ENCODE measurements at places on chromosomes 5 and 9.

DNA sequence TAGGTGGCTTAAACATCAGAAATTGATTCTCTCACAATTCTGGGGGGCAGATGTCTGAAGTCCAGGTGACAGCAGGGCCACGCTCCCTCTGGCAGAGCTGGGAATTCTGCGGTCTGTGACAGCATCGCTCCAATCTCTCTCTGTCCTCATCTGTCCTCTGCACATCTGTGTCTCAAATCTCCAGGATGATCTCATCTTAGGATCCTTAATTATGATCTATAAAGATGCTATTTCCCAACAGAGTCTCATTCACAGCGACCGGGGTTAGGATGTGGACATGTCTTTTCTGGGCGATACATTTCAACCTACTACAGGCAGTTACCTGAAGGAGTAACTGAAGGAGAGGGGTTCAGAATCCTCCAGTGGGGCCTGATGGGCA lies 31.4 kb downstream of the ANKRD33B start:
- DNase-seq: peak; percentile 17

GRCh38 chr9:135508211-135508820 lies 7.8 kb downstream of the MRPS2 start:
- no peak for DNase-seq

- DNase-seq: no peak
Observed at GRCh38 chr5:164742025-164742424, 1236.6 kb downstream of the MAT2B start.

GRCh38 chr5:97628031-97628430 lies 445.0 kb upstream of the RIOK2 start:
- DNase-seq: no peak

DNA sequence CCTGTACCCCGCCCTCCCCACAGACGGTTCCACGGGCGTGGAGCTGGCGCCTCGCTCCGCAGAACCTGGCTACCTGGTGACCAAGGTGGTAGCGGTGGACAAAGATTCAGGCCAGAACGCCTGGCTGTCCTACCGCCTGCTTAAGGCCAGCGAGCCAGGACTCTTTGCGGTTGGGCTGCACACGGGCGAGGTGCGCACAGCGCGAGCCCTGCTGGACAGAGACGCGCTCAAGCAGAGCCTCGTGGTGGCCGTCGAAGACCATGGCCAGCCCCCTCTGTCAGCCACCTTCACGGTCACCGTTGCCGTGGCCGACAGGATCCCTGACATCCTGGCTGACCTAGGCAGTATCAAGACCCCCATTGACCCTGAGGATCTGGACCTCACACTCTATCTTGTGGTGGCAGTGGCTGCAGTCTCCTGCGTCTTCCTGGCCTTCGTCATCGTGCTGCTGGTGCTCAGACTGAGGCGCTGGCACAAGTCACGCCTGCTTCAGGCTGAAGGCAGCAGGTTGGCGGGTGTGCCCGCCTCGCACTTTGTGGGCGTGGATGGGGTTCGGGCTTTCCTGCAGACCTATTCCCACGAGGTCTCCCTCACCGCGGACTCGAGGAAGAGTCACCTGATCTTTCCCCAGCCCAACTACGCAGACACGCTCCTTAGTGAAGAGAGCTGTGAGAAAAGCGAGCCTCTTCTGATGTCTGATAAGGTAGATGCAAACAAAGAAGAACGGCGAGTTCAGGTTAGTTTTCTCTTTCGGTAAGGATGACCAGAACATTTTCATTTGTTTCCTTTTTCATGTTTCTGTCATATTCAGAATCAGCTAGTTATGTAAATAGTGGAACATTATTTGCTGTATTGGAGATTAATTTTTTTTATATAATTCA lies 2.3 kb downstream of the PCDHGA5 start:
- no peak for DNase-seq

DNA sequence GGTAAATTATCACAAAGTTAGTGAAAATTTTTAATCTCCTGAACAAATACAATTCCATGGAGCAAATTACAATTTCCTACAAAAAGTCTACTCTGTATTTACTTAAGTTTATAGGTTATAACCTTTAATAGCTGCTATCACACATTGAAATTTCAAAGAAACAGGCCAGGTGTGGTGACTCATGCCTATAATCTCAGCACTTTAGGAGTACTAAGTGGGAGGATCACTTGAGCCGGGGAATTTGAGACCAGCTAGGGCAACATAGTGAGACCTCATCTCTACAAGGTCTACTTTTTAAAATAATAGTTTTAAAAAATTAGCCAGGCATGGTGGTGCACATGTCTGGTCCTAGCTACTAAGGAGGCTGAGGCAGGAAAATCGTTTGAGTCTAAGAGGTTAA lies 50.3 kb downstream of the HINT1 start:
- no peak for DNase-seq

- DNase-seq: no peak
Observed at GRCh38 chr5:84680908-84681307, 296.2 kb upstream of the EDIL3 start.

- DNase-seq: no peak
Observed at GRCh38 chr5:37740331-37741066, 99.3 kb downstream of the GDNF start.

DNA sequence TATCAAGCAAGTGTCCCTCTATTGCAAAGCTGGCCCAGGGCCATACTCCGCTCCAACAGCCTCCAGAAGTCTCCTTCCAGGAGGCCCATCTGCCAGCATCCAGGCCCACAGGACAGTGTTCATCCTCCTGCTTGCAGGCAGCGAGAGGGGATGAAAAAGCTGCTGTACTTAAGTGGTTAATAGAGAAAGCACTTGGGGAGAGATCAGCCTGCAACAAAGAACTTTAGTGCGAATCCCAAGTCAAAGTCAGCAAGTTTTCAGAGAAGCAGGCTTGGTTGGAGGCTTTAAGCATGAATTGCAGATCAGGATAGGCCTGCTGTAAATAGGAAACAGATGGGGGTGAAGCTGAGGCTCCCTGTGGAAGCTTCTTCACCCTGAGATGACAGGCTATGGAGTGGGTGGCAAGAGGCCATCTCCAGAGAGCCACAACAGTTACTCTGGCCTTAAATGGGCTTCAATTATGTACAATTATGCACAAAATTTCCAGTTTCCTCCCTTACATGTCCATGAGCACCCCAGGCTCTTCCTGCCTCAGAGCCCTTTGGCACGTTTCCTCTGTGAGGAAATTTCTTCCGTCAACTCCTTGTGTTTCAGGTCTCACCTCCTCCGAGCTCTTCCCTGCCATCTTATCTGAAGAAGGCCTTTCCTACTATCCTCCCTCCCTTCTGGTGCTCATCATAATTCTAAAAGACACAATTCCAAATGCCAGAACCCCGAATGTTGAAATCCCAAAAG lies 98.0 kb upstream of the NR3C1 start:
- no peak for DNase-seq

DNA sequence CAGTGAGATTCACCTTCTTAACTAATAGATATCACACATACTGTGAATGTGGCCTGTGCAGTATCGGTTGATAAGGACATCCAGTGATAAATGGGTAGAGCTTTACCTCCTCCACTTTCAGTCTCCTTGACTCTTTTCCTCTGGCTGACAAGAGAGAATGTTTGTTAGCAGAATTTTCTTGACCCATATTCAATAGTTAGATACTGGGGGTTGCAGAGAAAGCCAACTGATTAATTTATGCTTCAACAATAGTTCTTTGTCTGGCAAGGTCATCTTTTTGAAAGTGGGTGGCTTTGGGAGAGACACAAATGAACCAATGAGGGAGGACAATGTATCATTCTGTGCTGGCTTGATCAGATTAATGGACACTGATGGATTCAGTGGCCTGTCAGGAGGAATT lies 30.3 kb downstream of the TTC23L start:
- DNase-seq: no peak

- no peak for DNase-seq
Observed at GRCh38 chr5:42874621-42875198, 63.0 kb upstream of the SELENOP start.

GRCh38 chr5:39941416-39941815 lies 516.6 kb upstream of the DAB2 start:
- DNase-seq: no peak

- DNase-seq: no peak
Observed at GRCh38 chr5:146633323-146633764, 117.4 kb upstream of the GPR151 start.

DNA sequence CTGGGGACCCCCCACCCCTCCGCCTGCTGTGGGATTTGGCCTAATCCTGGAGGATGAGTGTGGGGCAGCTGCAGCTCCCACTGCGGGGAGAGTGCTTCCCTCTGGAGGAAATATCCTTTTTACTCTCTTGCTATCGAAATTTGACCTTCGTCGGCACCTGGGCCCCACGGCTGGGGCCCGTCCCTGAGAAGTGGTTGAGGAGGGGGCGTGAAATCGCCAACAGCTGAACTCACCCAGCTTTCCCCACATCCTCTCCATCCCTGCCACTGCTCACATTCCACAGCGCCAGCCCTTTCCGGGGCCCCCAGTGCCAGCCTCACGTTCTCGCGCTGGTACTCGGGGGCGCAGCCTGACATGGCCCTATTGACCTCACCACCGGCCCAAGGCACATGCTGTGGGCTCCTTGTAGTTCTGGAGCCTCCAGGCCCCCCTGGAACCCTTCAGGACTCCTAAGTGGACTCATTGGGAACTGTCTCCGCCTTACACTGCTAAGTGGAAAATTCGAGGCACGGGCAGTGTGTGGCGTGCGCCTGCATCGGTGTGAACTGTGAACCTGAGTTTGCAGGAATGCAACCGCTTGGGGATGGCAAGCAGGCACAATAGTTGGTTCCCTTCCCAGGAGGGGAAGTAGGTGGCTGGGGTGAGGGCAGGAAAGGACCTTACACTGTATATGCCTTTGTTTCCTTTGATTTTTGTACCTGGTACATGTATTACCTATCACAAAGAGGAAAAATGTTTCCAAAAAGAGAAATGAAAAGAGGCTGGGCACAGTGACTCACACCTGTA lies 19.2 kb downstream of the FGFR4 start:
- no peak for DNase-seq

GRCh38 chr9:125564631-125565030 lies 142.4 kb downstream of the MAPKAP1 start:
- peak; percentile 41 for DNase-seq

DNA sequence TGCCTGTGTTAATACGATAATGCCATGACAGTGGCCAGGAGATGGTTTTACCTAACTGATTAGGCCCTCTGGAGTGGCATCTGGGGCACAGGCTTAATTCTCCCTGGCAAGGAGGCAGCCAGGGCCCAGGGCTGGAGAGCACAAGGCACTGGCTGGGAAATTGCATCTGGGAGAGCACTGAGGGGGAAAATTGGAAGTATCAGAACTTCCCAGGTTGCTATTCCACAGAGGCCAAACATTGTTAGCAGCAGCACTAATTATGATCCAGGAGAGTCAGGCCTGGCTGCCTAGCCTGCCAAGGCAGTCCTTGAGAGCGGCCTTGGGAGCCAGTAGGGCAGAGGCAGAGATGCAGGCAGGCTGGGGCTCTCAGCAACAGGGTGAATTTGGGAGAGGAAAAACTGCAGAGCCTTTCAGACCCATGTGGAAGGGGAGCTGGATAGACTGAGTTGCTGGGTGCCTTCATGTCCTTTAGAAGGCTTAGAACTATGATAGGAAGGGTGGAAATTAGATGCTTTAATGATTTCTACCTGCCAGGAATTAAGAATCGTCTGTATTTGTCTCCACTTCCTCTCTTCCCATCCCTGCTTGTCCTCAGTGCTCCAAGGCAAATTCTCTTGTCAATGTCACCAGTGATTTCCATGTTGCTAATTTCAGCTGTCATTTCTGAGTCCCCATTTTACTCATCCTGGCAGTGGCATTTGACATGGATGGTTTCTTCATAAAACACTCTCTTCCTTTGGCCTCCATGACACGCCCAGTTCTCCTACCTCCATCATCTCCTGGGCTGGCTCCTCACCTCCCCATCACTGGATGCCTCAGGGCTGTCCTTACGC lies 56.1 kb upstream of the HSPA9 start:
- DNase-seq: peak; percentile 27

- no peak for DNase-seq
Observed at GRCh38 chr5:1883925-1884677, 1.4 kb upstream of the IRX4 start.

DNA sequence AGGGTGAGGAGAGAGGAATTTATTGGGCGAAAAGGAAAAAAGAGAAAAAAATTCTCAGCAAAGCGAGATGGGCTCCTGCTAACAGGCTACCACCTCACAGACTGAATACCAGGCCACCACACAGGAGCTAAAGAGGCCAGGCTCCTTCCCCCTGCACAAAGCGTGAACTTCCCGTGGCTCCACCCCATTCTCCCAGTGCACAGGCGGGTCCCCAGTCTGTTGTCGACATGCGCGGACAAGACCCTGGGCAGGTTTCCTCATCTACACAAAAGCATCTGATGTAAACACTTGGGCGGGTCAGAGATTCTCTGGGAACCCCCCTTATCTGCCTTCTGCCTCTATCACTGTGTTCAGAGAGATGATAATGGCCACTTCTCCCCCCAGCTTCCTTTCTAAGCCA lies 34.2 kb downstream of the IL31RA start:
- no peak for DNase-seq
